Peyer's patch (tissue), 4 donors: ENCODE measurements at places on chromosomes 2 and 18. TPM values are rescaled to one million over a fixed set of nuclear protein-coding genes. Genes with fewer than 3 reads are reported as not detected.
A peak's percentile ranks its signal among the peaks of the same experiment; 100 is the strongest.

DNA sequence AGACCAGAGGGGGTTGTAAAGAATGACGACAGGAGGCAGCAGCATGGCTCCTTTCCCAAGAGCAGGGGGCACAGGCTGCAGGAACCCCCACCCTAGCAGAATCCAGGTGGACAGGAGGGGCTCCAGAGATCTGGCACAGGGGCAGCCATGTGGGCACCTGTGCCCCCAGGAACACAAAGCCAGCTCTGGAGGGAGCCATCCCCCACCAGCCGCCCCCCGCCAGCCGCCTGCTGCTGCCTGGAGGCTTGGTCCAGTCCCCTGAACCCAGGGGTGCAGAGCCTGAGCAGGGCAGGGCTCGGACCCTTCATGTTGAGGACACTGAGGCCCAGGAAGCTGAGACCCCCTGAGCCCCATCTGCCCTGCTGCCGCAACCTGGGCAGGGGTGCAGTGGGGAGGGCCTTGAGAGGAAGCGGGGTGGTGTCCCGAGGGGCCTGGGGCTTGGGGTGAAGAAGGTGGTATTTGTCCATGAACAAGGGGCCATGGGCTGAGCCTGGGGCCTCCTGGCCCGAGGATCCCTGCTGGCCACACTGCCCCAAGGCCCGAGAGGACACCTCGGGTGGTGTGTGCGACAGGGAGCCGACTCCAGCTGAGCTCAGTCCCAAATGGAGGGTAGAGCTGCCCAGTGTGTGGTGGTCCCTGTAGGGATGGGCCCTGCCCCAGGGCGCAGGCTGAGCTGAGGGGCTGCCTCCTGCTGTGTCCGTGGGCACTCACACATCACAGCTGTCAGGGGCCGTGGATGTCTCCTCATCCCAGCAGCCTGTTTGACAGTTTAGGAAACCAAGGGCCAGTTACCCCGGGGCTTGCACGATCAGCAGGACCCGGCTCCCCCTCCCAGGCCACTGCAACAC is 39.8 kb upstream of the SNED1 start:
- no peaks in the 10 kb centered on the region for H3K27me3 ChIP-seq
- H3K36me3 ChIP-seq = no peaks in the 10 kb centered on the region
- no peak overlapping the region for H3K27ac ChIP-seq
- DNase-seq = peak; percentile 42
- H3K4me1 ChIP-seq = peaks cover 34% of the 10 kb centered on the region

GRCh38 chr2:63506320-63506719 is 82.0 kb downstream of the WDPCP start:
- H3K4me1 ChIP-seq = no peaks in the 10 kb centered on the region
- H3K27me3 ChIP-seq = no peaks in the 10 kb centered on the region
- H3K4me3 ChIP-seq = no peak overlapping the region
- no peak for DNase-seq

DNA sequence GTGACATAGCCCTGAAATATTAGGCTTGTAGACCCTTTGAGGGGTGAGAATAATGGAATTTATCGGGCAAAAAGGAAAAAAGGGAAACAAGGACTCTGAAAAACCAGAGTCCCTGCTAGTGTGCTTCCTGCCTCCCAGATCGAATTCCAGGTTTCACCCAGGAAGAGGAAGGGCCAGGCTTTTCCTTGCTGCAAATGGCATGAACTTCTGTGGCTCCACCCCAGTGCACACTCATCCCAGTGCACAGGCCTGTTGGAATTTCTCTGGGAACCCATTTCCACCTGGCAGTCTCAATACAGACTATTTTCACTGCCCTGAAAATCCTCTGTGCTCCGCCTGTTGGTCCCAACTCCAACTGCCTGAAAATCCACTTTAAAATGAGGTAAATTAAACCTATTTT is 29.9 kb downstream of the C18orf54 start:
- no peaks in the 10 kb centered on the region for H3K27me3 ChIP-seq
- no peaks in the 10 kb centered on the region for H3K36me3 ChIP-seq
- H3K27ac ChIP-seq = no peak overlapping the region
- H3K4me1 ChIP-seq = no peaks in the 10 kb centered on the region
- no peak overlapping the region for H3K4me3 ChIP-seq

- no peaks in the 10 kb centered on the region for H3K36me3 ChIP-seq
- H3K4me1 ChIP-seq = no peaks in the 10 kb centered on the region
- no peak for DNase-seq
- no peaks in the 10 kb centered on the region for H3K27me3 ChIP-seq
These were observed 15.4 kb upstream of the RAB27B start for GRCh38 chr18:54812885-54813284.

GRCh38 chr18:36620788-36621187 is 208.0 kb downstream of the TPGS2 start:
- no peak overlapping the region for H3K27ac ChIP-seq
- no peaks in the 10 kb centered on the region for H3K27me3 ChIP-seq
- no peaks in the 10 kb centered on the region for H3K36me3 ChIP-seq
- DNase-seq = no peak
- no peak overlapping the region for H3K4me3 ChIP-seq

Gene IL1RL1
- 25.6 TPM for total RNA-seq

GRCh38 chr2:221343524-221343923 is 228.6 kb downstream of the EPHA4 start:
- H3K4me3 ChIP-seq = no peak overlapping the region
- H3K36me3 ChIP-seq = no peaks in the 10 kb centered on the region
- H3K27ac ChIP-seq = no peak overlapping the region

DNA sequence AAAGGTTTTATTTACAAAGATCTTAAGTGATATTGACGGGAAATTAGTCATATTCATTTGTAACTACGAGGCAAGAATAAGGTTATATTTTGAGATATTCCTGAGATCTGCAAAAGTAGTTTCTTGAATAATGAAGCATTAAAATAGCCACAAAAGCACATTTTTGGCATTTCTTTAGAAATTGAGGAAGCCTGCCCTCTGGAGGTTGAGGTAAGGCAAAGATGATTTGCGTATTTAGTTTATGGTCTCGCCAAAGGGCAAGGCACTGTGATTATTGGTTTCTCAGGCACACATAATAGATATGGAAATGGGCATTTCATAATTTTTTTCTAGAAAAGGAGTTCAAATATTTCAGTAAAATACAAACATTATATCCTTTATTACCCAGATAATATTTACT is 143.7 kb upstream of the RPRM start:
- DNase-seq = no peak
- no peaks in the 10 kb centered on the region for H3K27me3 ChIP-seq

DNA sequence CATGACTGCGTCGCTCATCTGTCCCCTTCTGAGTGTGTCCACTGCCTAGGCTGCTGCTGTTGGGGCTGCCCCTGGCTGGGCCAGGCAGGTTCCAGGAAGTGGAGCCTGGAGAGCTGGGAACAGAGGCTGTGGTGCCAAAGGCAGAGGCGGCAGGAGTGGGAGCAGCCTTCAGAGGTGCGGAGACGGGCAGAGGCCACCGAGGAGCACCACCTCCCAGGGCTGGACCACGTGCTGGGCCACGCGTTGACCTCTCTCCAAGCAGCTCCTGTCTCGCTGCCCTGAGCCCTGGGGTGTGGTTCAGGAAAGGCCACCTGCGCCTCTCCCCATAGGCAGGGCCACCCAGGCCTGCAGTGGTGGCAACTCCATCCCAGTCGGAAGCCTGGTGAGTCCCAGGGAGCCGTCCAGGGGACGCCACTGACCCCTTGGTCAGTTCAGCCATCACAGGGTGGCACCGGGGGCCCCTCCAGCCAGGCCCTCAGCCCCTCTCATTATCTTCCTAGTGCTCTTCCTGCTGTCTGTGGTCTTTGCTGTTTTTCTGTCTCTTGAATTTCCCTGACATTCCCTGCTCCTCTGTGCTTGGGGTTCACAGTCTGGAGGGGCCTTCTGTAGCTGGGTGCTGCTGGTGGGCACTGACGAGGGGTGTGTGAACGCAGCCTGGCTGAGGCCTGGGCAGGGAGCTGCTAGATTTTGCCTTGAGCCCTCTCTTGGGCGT is 122.8 kb upstream of the HS6ST1 start:
- H3K4me1 ChIP-seq = no peaks in the 10 kb centered on the region
- no peak overlapping the region for H3K4me3 ChIP-seq
- peak; percentile 39 for DNase-seq
- no peaks in the 10 kb centered on the region for H3K27me3 ChIP-seq
- H3K27ac ChIP-seq = no peak overlapping the region
- H3K36me3 ChIP-seq = no peaks in the 10 kb centered on the region

DNA sequence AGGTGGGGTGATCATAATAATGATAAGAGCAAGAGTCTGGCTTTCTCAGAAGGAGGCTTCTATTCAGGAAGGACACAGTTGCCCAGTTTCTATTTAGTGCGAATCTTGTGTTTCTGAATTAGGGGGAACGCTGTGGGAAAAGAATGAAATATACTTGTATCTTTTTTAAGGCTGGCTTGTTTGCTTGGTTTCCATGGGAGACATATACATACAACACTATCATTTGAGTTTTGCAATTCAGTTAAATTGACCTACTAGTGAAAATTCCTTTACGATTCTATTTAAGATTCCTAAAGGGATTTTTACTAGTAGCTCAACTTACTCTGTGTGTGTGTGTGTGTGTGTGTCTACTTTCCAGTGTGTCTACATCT is 24.7 kb upstream of the ANKRD62 start:
- no peaks in the 10 kb centered on the region for H3K36me3 ChIP-seq
- no peak overlapping the region for H3K4me3 ChIP-seq
- H3K27me3 ChIP-seq = no peaks in the 10 kb centered on the region
- H3K4me1 ChIP-seq = no peaks in the 10 kb centered on the region

- DNase-seq = peak; percentile 82
- no peaks in the 10 kb centered on the region for H3K36me3 ChIP-seq
- no peaks in the 10 kb centered on the region for H3K4me1 ChIP-seq
- H3K27ac ChIP-seq = peak overlapping the region; percentile 83
These were observed 19.2 kb downstream of the NEURL3 start for GRCh38 chr2:96485751-96486651.

Gene ABCG5
- total RNA-seq = 3.5 TPM

- no peaks in the 10 kb centered on the region for H3K4me1 ChIP-seq
- no peaks in the 10 kb centered on the region for H3K36me3 ChIP-seq
- H3K4me3 ChIP-seq = no peak overlapping the region
- no peak for DNase-seq
- H3K27ac ChIP-seq = no peak overlapping the region
These were observed 49.9 kb upstream of the TPO start for GRCh38 chr2:1363367-1363766.

Gene C2orf68
- total RNA-seq = 34.0 TPM

Gene RBKS
- 26.1 TPM for total RNA-seq

DNA sequence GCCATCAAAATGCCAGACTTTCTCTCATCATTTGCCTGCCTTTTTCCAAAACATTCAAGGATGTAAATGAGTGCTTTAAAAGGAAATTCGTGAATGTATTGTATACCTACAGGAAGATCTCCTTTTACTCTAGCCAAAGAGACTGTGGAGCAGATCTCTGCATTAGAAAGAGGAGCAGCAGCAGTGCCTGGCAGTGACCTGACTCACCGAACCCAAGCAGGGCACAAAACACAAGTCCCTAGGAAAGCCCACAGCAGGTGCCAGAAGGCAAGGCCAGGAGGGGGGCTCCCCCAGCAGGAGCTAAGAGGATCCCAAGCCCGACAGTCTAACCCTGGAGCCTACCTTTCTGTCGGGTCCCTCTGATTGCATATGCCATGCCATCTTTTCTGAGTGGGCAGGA is 47.9 kb downstream of the L3MBTL4 start:
- H3K4me1 ChIP-seq = no peaks in the 10 kb centered on the region
- H3K4me3 ChIP-seq = no peak overlapping the region
- H3K27ac ChIP-seq = no peak overlapping the region
- no peak for DNase-seq

DNA sequence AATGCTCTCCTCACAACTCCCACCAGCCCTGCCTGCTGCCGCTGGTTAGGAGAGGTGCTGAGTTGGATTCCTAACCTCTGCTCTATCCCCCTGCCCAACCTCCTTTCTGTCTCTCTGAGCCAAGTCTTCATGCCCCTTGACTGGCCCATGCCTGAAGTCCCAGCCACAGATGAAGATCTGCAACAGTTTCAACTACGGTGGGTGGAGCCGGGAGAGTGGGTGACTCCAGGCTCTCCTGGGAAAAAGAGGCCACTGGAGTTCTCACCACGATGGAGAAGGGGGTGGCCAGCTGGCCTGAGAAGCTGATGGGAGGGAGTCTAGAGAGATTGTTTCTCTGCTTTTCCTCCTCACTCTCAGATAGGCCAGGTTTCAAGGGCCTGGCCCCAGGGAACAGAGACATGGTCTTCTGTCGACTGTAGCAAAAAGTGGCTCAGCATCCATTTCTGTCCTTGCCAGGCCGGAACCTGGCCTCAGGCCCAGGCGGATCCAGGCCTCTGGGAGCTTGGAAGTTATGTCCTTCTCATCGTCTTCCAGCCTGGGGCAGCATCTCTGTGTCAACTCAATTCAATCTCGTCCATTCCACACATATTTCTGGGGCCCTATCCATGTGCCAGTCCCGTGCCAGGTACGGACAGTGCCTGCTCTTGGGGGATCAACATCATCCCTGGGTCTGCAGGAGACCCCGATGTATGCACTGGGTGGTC is 75.3 kb downstream of the INHBB start:
- DNase-seq = peak; percentile 15
- H3K27ac ChIP-seq = no peak overlapping the region
- no peaks in the 10 kb centered on the region for H3K27me3 ChIP-seq
- no peaks in the 10 kb centered on the region for H3K4me1 ChIP-seq
- no peak overlapping the region for H3K4me3 ChIP-seq
